Stimulated activated CD8-positive, alpha-beta memory T cell treated with anti-CD3 and anti-CD28 coated beads, Interleukin-4, amount 100 ng/mL, for 1 hour (primary cell): ENCODE measurements at places on chromosomes 12 and 14.

DNA sequence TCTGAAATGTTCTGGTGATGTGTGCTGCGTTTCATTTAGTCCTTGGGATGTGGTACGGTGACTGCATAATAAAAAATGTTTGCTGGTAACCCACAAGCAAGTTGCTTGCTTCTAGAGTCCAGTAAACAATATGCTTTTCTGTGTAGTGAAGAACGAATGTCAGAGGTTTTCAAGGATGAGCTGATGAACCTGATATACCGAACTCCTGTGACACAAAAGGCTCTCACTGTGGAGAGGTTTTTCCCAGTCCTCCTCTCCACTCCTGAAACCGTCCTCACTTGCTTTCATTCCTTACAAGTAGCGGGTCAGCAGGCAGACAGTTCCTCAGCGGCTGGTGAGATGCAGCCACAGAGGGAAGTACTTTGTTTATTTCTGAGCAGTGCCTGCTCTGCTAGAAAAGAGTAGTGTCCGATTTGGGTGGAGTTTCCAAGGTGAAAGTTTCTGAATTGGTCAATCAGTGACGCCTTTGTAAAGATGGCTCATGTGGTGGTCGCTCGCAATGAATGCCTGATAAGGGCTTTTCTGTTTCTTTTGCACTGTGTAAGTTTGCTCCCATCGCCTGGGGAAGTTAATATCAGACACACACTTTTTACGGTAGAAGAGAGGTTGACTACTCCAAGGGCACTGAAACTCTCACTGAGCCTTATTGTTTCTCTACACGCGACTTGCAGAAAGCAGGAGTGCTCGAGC is 3.0 kb downstream of the ETV6 start:
- DNase-seq = no peak

DNA sequence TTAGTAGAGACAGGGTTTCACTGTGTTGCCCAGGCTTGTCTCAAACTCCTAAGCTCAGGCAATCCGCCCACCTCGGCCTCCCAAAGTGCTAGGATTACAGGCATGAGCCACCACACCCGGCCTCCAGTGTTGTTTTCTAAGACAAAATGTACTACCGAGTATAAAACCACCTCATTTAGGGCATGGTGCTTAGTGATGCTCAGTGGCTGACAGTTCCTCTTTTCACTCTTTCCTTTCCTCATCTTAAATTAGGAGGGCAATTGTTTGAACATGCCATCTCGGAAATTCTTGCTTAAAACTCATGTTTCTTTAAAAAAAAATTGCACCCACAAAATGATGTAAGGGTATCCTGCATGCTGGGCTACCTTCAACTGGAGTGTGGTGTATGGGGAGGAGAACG is 89.0 kb downstream of the RFX4 start:
- no peak for DNase-seq

GRCh38 chr14:103504991-103505565 is 17.6 kb downstream of the CKB start:
- DNase-seq = no peak

DNA sequence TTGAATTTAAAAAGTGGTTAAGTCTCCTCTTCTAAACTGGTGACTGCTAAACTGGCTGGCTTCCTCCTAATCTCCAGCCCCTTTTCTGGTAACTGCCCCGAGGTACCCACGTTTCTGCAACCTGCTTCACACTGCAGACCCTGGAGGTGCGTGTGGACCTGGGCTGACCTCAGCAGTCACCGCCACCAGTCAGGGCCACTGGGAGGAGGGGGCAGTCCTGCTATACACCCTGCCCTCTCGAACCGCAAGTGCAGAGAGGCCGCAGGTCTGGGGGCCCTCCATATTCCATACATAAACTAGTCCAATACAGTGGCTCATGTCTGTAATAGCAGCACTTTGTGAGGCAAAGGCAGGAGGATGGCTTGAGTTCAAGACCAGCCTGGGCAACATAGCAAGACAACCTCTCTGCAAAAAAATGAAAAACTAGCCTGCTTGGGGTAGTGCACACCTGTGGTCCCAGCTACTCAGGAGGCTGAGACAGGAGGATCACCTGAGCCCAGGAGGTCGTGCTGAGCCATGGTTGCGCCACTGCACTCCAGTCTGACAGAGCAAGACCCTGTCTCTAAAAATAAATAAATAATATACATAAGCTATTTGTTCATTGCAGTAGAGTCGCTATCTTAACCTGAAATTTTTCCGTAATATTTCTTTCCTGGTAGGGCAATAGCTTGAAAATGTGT is 25.6 kb downstream of the VPS37B start:
- no peak for DNase-seq

- DNase-seq = no peak
These were observed 6.5 kb downstream of the EIF2B2 start for GRCh38 chr14:75009176-75009575.

- DNase-seq = no peak
These were observed 90.7 kb downstream of the RERG start for GRCh38 chr12:15130541-15130940.

- no peak for DNase-seq
These were observed 3.5 kb downstream of the LMO3 start for GRCh38 chr12:16602412-16602811.

DNA sequence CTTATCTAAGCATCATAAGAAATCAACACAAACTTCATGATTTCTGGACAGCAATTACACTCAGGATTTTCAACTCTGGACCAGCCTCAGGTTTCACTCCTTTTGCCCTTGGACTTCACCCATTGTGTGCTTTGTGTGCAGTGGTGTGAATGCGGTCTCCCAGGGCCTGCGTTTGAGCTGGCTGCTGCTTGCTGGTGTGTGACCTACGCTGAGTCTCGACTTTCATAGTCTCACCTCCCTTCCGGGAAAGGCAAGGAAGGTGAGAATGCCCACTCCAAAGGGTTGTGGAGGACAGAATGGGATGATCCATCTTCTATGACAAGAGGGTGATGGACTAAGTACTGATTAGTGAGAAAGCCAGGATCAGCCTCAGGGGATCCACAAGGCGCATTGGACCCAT is 228.8 kb downstream of the C12orf75 start:
- no peak for DNase-seq
